ENCODE measurements at places on chromosomes 2 and 18. TPM values are rescaled to one million over a fixed set of nuclear protein-coding genes. Genes with fewer than 3 reads are reported as not detected.

FOXI3 gene
- not detected for total RNA-seq

DNA sequence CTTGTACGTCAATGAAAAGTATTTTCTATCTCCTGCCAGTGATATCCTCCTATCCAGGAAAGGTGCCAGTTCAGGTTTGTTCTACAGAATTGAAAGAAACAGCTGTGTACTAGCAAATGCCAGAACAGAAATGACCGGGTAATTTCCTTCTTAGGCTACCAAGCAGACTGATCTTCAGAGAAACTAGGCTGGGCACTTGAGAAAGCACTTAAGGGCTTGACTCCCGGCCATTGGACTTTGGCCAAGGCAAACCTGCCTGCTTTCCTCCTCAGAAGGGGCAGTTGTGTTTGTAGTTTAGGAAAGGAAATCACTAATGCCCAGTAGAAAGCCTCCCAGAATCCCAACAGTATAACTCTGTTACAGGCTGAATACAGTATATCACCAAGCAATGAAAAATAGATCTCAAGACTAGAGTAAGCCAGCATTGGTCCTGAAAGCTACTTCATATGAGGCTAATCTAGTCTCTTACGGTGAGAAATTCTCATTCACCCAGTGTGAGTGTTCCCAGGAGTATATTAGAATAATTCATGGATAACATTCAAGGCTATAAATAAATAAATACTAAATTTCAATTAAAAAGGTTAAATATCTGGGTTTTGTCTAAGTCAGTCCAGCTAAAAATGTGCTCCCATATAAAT, 43.0 kb upstream of the COL5A2 start:
- no peak for DNase-seq

SLC39A10 gene
- total RNA-seq = 7.5 TPM

AP1S3 gene
- 3.8 TPM for total RNA-seq

GRCh38 chr2:154555710-154556109, 142.8 kb upstream of the KCNJ3 start:
- no peak for DNase-seq

DNA sequence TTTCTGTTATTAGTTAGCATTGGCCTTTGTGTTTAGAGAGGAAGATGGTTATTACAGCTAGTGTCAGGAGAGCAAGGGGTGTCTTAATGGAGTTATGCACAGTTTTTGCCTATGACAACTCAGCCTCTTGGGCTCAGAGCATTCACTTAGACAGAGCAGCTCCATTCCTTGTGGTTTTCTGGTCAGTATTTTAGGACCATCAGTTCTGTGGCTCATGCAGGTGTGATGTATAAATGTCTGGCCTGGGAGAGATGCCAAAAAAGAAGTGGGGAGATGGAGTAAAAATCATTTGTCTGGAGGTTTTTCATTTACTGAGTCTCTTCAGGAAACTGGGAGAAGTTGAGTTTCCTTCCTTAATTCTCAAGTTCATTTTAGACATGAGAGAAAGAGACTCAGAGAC, 79.7 kb downstream of the PRKCE start:
- no peak for DNase-seq

Measured in liver (tissue), 10 donors.